ENCODE measurements at places on chromosomes 13 and 19.

DNA sequence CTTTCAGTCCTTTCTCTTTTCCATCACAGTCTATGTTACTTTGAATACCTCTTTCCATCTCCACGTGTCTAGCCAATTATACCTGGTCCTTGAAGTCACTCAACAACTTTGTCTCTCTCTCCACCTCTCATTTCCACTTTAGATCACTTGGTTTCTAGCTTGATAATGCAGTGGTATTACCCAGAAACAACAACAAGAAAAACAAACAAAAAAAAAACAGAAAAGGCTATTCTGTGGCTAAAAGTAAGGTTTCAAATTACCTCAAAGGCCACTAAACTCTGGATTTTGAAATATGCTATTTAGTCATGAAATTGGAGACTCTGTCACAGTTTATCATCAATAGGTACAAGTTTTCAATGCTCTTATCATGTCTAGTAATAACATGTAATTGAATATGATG is 184.8 kb downstream of the PCDH9 start:
- DNase-seq, result no peak

DNA sequence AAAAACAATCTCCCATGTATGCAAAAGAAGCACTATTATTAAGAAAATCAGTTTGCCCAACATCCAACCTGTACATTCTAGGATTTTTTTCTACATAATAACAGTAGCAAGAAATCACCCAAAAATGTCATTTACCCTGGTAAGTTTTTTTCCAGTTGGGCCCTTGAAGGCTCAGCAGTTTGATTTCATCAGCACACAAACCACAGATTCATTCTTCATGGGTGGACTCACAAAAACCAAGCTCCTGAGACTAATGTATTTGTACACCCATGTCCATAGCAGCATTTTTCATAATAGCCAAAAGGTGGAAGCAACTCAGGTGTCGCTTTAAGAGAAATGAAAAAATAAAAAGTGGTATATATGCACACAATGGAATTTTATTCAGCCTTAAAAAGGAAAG is 210.1 kb downstream of the TBC1D4 start:
- no peak for DNase-seq

- peak; percentile 80 for DNase-seq
Observed at GRCh38 chr13:41995946-41996345, 35.0 kb upstream of the VWA8 start.

DNA sequence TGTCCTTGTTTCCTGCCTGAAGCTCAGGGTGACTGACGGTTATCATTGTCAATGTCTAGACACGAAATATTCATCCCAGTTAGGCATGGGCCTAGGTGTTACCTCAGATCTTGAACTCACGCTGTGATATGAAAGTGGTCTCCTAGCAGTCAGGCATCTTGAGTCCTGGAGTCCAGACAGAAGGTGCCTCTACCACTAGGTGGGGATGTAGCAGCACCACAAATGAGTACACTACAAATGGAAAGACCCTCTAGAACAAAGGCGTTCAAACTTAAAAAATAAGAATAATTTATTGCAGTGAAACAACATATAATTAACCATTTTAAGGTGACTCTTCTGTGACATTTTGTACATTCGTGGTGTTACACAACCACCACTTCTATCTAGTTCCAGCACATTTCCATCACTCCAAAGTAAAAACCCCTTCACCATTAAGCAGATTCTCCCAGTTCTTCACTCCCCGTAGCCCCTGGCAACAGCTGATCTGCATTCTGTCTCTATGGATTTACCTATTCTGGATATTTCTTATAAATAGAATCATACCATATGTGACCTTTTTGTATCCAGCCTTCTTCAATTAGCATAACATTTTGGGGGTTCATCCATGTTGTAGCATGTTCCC is 11.9 kb upstream of the FRY start:
- DNase-seq, result peak; percentile 68
